Progenitor cell of endocrine pancreas (in vitro differentiated cells): ENCODE measurements at places on chromosomes 13 and 19. TPM values are rescaled to one million over a fixed set of nuclear protein-coding genes. Genes with fewer than 3 reads are reported as not detected.

The TEAD2 gene
- 226 and 235 TPM in 2 replicates for total RNA-seq

The BCL2L12 gene
- total RNA-seq: 58.5 and 59.0 TPM in 2 replicates

The ZNF134 gene
- total RNA-seq: 24.9 and 26.8 TPM in 2 replicates

The NDUFA3 gene
- 139 and 162 TPM in 2 replicates for total RNA-seq

The CARD8 gene
- total RNA-seq: 60.9 and 64.6 TPM in 2 replicates

The WDR88 gene
- not detected in 2 replicates for total RNA-seq

The ZNF57 gene
- 3.8 and 5.3 TPM in 2 replicates for total RNA-seq

The FOSB gene
- 5.3 and 7.3 TPM in 2 replicates for total RNA-seq

The CRB3 gene
- total RNA-seq: 63.0 and 71.2 TPM in 2 replicates

The LILRA5 gene
- not detected in 2 replicates for total RNA-seq

The ATP8B3 gene
- total RNA-seq: 3.7 and 4.1 TPM in 2 replicates
